Pulmonary artery endothelial cell (primary cell): ENCODE measurements at places on chromosomes 4 and X. TPM values are rescaled to one million over a fixed set of nuclear protein-coding genes. Genes with fewer than 3 reads are reported as not detected.

Gene BRCC3
- 15.8 and 23.0 TPM in 2 replicates for total RNA-seq

Gene NEIL3
- total RNA-seq: 4.5 and 8.1 TPM in 2 replicates

Gene GRIA3
- total RNA-seq: under 0.01 TPM in 1 of 2 replicates, not detected in the other

Gene MAGEA3
- not detected in 2 replicates for total RNA-seq

Gene CENPVL2
- total RNA-seq: not detected in 2 replicates

Gene SATL1
- total RNA-seq: not detected in 2 replicates

Gene RTL5
- 0.20 and 0.53 TPM in 2 replicates for total RNA-seq

Gene VCX3B
- not detected in 2 replicates for total RNA-seq

Gene AFP
- total RNA-seq: not detected in 2 replicates

Gene CT45A3
- total RNA-seq: not detected in 2 replicates

Gene LAMTOR3
- 32.8 and 37.6 TPM in 2 replicates for total RNA-seq

Gene KCND1
- total RNA-seq: 0.13 and 0.32 TPM in 2 replicates

Gene MGST2
- total RNA-seq: 36.0 and 60.2 TPM in 2 replicates

Gene ERAS
- not detected in 2 replicates for total RNA-seq

Gene GPR34
- total RNA-seq: not detected in 2 replicates

Gene PAGE2
- not detected in 2 replicates for total RNA-seq

Gene CSAG3
- not detected in 2 replicates for total RNA-seq

Gene PABPC1L2A
- not detected in 2 replicates for total RNA-seq

Gene HAUS3
- total RNA-seq: 9.0 and 16.8 TPM in 2 replicates

Gene IGFBP7
- total RNA-seq: 322 and 445 TPM in 2 replicates

Gene APELA
- total RNA-seq: not detected in 2 replicates

Gene TRIM61
- total RNA-seq: not detected in 2 replicates

Gene ADGRG4
- not detected in 2 replicates for total RNA-seq

Gene SAGE1
- not detected in 2 replicates for total RNA-seq

Gene SLC10A4
- total RNA-seq: 0.11 TPM in 1 of 2 replicates, not detected in the other

Gene ELF2
- 36.5 and 39.1 TPM in 2 replicates for total RNA-seq

Gene SLC35A2
- 11.6 and 13.5 TPM in 2 replicates for total RNA-seq

Gene TMSB15A
- total RNA-seq: 3.2 and 4.5 TPM in 2 replicates

Gene USP26
- not detected in 2 replicates for total RNA-seq

Gene PROM1
- 0.07 TPM in 1 of 2 replicates, not detected in the other for total RNA-seq

Gene NOX1
- total RNA-seq: not detected in 2 replicates

Gene CACNA1F
- not detected in 2 replicates for total RNA-seq

Gene TCEAL6
- total RNA-seq: not detected in 2 replicates

Gene BTK
- total RNA-seq: 0.07 TPM in 1 of 2 replicates, not detected in the other

Gene TCEAL7
- total RNA-seq: 1.9 and 15.7 TPM in 2 replicates

Gene BMP3
- total RNA-seq: not detected in 2 replicates

Gene RHOH
- total RNA-seq: not detected in 2 replicates

Gene RAB39B
- 0.07 TPM in 1 of 2 replicates, not detected in the other for total RNA-seq

Gene EREG
- total RNA-seq: not detected in 2 replicates

Gene C4orf46
- total RNA-seq: 14.7 and 16.4 TPM in 2 replicates

Gene CCDC120
- 0.42 and 0.66 TPM in 2 replicates for total RNA-seq

Gene VCX2
- total RNA-seq: not detected in 2 replicates

Gene MSL3
- total RNA-seq: 50.7 and 54.8 TPM in 2 replicates

Gene EIF2S3
- 298 and 386 TPM in 2 replicates for total RNA-seq

Gene GYPB
- total RNA-seq: not detected in 2 replicates

Gene SPOCK3
- total RNA-seq: not detected in 2 replicates

Gene LIMCH1
- 23.8 and 24.1 TPM in 2 replicates for total RNA-seq

Gene ZAR1
- not detected in 2 replicates for total RNA-seq

Gene TMEM35A
- total RNA-seq: 3.1 and 9.1 TPM in 2 replicates

Gene BMX
- total RNA-seq: 208 and 209 TPM in 2 replicates

Gene FGF2
- 16.6 and 28.0 TPM in 2 replicates for total RNA-seq

Gene ATP1B4
- not detected in 2 replicates for total RNA-seq

Gene CYLC1
- not detected in 2 replicates for total RNA-seq

Gene GAGE13
- not detected in 2 replicates for total RNA-seq

Gene ALAS2
- not detected in 2 replicates for total RNA-seq

Gene UGT2B11
- total RNA-seq: not detected in 2 replicates
